ENCODE measurements at places on chromosomes 2 and 18.

GRCh38 chr2:43576981-43577892 lies 18.6 kb downstream of the THADA start:
- peak; percentile 38 for DNase-seq

DNA sequence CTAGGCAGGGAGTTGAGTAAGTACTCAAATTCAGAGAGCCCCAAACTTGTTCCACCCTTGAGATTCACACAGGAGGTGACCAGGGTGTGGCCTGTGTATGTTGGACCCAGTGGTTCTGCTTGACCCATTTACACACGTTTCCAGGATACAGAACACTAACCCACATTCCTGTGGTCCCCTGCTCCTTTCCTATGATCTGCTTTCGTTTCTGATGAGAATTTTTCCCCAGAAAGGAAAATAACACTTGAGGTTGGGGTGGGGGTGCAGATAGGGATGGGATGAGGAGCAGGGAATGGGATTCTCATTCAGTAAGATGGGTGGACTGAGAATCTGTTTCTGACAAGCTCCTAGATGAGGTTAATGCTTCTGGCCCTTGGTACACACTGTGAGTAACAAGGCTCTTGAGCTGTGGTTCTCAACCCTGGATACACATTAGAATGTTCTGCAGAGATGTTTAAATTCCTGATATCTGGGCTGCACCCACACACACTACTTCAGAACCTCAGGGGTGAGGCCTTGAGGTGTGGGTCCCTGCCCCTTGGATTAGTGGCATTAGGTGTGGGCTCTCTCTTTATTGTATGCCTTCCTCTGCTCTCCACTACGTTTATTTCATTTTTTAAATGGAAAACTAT lies 58.4 kb downstream of the TPGS2 start:
- no peak for DNase-seq

- peak; percentile 12 for DNase-seq
Measured at GRCh38 chr2:107936433-107937359, 49.6 kb upstream of the SLC5A7 start.

GRCh38 chr2:132974467-132975095 lies 304.6 kb upstream of the LYPD1 start:
- DNase-seq = no peak

DNA sequence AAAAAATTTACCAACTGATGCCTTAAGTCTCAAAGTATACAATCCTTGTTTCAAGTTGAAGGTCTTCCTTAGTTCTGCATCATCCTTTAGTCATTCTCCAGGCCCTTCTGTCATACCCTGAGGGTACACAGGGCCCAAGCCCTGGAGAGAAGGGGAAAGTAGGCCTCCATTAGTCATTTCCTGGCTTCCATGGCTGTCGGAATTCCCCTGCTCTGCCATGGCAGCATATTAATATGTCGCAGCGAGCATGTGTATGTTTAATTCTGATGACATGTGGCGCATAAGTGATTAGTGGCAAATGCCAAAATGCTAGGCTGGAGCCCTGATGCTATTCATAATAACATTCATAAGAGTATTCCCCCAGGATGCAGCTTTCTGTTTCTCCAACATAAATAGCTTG lies 22.1 kb downstream of the GPR39 start:
- peak; percentile 6 for DNase-seq

GRCh38 chr18:50306944-50307343 lies 19.5 kb upstream of the CXXC1 start:
- DNase-seq = no peak

GRCh38 chr2:241340631-241341163 lies 15.4 kb upstream of the FARP2 start:
- peak; percentile 55 for DNase-seq

DNA sequence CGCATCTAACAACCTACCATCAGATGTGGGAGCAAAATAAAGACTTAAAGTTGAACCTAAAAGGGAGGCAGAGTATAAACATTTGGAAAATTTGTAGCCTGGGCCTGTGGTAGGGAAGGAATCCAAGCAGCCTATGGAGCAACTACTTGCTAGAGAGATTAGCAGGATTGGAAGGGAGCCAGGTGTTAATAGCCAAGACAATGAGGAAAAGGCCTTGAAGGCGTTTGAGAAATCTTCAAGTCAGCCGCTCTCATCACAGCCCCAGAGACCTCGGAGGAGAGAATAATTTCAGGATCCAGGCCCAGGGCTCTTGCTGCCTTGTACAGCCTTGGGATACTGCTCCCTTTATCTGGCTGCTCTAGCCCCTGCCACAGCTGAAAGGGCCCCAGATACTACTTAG lies 219.7 kb downstream of the THSD7B start:
- no peak for DNase-seq

DNA sequence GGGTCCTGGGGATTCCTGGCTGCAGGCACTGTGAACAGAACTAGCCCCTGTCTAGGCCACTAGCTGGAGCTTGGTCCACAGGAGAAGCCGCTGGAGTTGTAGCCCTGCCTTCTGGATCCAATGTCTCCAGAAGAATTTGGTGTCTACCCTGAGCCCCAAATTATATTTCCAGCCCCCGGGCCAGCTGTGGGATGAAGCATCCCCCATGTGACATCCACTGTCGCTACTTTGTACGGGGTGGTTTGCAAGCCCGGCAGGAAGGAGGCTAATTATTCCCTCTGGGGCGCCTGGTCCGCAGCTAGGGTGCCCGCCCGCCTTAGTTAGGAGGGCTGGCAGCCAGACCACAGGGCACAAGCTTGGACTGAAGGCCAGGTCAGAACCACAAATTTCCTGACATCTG lies 106.5 kb downstream of the SMAD7 start:
- DNase-seq = no peak

DNA sequence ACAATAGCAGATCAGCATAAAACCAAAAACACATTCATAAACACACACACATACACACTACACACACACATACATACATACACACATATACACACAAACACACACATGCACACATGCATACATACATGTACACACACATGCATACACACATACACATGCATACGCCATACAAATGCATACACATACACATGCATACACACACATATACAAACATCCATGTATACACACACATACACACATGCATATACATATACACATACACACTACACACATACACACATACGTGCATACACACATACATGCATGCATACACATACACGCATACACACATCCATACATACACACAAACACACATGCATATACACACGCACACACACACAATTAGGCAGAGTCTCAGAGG lies 490.1 kb downstream of the TNS1 start:
- DNase-seq = no peak

DNA sequence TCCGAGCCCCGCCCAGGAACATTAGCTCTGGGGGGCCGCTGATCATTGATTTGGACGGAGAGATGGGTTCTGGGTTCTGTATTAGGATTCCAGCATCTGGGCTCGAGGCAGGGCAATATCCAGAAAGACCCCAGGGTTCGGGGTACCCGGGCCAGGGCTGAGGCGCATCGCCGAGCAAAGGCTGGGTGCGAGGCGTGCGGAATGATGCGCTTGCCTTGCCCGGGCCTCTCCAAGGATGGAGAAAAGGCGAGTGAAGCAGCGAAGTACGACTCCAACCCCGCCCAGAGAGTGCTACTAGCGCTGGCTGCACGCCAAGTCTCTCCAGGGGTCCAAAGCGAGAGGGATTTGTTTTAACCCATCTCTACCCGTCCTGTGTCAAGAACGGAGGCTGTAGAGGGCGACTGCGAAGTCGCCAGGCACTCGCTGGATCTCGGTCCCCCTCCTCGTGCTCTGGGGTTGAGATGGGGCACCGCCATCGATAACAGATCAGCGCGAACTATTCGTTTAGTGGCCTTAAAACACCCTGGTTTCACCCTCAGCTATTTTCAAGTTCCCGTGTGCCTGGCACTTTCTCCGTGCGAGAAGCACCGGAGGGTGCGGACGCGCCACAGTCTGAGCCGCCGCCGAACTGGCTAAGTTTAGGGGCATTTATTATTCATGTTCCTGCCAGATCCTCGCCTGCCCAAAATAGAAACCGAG lies 1.9 kb downstream of the ADCYAP1 start:
- DNase-seq = no peak

GRCh38 chr2:25313711-25314513 lies 27.8 kb downstream of the DNMT3A start:
- peak; percentile 42 for DNase-seq

DNA sequence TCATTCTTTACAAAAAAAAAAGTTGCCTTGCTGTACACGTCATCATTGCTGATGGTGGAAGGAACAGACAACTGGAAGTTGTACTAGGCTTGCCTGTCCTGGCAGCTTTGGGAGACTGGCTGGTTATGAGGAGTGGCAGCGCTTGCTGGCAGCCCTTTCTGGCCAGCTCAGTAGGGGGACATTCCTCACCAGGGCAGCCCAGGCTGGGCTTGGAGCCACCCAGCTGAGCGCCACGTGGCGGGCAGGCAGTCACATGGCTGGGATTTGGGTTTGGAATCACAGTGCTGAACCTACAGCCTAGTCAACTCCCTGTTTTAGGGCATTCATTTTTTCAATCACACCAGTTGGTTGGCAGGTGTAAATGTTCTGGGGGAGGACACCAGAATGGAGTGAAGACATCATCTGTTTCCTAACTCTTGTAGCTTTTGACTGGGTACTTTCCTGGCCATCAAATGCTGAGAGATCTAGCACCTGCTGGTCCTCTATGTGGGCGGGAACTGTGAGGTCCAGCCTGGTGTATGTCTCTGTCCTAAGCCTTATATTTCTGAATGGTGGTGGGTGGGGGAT lies 139.3 kb downstream of the SETBP1 start:
- no peak for DNase-seq

- DNase-seq = no peak
Measured at GRCh38 chr2:46014911-46015654, 282.1 kb upstream of the EPAS1 start.

DNA sequence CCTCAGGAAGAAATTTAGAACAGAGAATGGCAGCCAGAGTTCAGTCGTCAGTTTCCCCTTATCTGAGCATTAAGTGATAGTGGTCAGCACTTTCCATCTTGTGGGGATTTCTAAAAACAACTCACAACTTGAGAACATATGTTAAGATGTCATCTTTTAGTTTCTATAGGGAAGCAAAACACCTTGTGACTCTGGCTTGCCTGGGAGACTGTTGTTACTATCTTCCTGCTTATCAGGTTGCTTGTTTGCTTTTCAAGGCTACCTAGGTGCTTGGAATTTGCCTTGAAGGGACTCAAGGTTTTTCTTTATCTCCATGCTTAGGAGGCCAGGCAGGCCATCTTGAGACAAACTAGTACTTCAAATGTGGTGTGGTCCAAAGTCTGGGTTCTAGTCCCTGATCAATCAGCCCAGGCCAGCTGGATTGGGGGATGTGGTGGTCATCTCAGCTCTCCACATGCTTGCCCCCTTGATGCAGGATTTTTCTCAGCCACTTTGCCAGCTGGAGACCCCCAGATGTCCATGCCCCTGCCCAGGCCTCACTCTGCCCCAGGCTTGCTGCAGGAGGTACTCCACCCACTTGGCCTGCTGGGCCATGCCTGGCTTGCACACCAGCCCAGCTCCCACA lies 125.9 kb downstream of the LYPD1 start:
- no peak for DNase-seq

- DNase-seq = no peak
Measured at GRCh38 chr18:2049986-2050385, 521.3 kb downstream of the METTL4 start.

DNA sequence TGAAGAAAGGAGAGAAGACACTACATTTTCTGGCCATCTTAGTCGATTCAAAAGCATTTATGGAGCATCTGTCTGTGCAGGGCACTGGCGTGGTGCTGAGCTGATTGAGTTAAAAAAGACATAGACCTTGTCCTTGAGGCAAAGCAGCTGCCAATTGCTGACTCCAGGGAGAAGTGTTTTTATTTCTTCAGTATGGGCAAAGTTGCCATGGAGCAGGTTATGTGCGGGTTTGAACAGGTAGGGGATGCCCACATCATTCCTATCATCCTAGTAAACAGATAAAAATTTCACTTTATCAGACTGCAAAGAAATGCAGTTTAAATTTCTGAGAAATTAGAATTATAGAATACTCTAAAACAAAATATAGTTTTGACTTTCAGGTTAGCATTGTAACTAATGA lies 125.8 kb downstream of the NUP35 start:
- DNase-seq = no peak

- no peak for DNase-seq
Measured at GRCh38 chr2:66317268-66317890, 117.5 kb upstream of the MEIS1 start.

GRCh38 chr2:56615760-56616159 lies 432.0 kb downstream of the CCDC85A start:
- no peak for DNase-seq

DNA sequence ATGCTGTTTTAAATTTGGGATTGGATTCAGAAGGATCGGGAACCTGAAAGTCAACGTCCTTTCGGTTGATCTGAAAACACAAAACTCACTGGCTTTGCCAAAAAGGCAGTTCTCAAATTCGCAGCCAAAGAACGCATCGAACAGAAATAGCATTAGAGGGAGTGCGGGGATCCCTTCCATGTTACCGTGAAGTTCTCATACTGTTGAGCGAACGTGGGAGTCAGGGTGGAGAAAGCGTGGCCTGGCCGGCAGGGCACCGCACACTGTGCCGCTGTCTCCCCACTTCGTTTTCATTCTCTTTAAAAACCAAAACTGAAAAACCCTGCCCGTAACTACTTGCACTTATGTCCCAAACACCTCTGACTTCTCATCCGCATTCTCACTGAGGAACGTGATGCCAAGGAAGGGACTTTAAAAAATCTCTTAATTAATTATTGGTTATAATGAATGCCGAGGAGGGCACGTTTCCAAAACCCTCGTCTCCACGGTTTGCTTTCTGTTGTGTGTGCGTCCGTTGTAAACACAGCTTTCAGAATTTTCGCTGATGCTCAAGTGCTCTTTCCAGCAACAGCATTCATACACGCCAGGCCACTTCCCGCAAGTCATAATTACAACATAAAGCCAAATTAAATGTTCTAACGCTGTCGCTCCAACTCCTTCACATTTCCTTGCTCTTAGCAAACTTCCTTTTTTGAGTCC lies 60.9 kb upstream of the TWIST2 start:
- DNase-seq = no peak

GRCh38 chr2:186917866-186918265 lies 68.9 kb upstream of the ZSWIM2 start:
- no peak for DNase-seq

DNA sequence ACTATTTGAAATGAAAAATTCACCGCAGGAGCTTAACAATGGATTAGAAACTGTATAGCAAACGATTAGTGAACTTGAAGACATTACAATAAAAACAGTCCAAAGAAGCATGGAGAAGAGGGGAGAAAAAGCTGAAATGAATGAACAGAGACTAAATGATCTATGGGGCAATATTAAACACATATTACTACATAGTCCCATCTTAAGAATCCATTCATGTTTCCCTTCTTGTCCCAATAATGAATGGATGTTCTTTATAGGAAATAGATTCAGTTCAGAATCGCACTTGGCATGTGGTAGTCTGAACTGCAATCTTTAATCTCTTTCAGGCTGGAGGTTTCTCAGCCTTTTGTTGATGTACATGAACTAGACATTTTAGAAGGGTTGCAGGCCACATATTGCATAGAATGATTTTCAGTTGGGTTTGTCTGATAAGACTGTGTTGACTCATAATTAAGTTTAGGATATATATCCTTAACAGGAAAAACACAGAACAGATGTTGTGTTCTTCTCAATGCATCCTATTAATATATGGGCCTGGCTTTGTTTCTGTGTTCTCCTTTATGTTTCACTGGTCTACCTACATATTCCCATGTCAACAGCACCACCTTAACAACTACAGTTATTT lies 27.9 kb downstream of the CCDC88A start:
- no peak for DNase-seq

- DNase-seq = no peak
Measured at GRCh38 chr2:99715956-99716355, 226.1 kb upstream of the REV1 start.
